ENCODE measurements at places on chromosomes 3 and 15.

- no peak for DNase-seq
Observed at GRCh38 chr15:61032600-61033286, 196.4 kb downstream of the RORA start.

GRCh38 chr3:150623945-150624344 lies 20.8 kb downstream of the SELENOT start:
- DNase-seq = no peak

DNA sequence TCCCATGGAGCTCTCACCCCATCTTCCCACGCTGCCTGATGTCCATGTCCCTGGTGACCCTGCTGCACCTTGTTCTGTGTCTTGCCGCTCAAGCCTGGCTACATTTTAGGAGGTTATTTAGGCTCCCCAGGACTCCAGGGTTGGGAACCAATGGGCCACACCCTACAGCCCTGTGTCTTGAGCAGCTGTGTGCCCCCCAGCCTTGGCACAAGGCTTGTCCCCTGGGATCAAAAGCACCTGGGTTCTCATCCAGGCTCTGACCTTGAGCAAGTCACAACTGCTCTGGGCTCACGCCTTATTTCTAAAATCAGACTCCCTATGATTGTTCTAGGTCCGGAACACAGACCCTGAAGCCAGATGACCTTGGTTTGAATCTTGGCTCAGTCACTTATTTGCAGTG lies 14.1 kb downstream of the SPSB4 start:
- DNase-seq = no peak

- DNase-seq = no peak
Observed at GRCh38 chr3:113436809-113437208, 4.5 kb downstream of the CFAP44 start.

- DNase-seq = no peak
Observed at GRCh38 chr3:168714609-168715240, 619.0 kb upstream of the GOLIM4 start.

DNA sequence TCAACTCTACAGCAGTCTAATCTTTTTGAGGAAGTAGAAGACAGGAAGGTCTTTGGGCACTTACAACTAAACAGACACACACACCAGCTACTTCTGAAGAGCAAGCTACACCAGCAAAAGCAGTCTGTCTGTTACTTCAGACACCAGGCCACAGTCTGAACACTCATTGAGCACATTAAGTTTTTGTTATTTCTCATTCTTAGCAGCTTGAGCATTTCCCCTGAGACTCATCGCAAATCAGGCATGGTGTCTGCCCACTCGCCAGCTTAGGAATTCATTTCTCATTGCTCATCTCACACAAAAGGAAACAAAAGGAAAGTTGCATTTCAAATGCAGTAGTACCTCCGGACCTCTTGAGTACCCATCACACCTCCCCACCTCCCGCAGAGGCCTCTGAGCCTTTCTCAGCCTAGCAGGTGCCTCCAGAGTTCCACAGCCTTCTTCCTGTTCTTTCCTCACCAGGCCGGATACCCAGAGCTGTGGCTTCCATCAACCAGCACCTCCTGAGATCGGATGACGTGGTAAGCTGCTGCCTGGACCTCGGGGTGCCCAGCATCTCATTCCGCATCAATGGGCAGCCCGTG lies 302.0 kb downstream of the RYR3 start:
- DNase-seq = no peak

DNA sequence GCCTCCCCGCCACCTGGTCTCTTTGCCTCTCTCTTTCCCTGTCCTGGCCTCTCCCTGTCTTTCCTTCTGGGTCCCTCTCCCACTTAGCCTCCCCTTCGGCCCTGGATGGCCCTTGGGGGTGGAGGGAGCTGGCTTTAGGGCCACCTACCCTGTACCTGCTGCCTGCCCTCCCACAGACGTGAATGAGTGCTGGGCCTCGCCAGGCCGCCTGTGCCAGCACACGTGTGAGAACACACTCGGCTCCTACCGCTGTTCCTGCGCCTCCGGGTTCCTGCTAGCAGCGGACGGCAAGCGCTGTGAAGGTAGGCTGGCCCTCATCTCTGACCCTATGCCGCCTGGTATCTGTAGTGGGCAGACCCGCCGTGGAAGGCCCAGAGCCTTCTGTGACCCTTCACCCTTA lies 80.7 kb downstream of the FBLN2 start:
- DNase-seq = no peak

DNA sequence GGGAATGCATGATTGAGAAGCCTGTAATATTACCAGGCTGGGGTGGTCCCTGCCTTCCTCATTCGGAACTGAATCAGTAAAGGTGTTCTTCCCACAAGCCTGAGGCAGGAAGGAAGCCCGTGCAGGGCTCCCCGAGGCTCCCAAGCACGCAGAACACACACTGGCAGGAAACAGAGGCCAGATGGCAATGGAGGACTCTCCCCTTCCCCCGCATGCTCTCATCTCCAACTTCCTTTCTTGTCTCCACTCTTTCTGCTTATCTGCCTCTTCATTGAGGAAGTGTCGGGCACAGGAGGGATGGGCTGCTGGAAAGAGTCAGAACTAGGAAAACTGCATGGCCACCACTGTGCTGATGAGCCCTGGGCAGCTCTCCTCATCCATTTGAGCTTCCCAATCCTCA lies 123.5 kb downstream of the NUP210 start:
- DNase-seq = no peak

- no peak for DNase-seq
Observed at GRCh38 chr3:153666991-153667740, 454.0 kb upstream of the ARHGEF26 start.

- DNase-seq = no peak
Observed at GRCh38 chr3:185586686-185587039, 568 bp downstream of the SENP2 start.

DNA sequence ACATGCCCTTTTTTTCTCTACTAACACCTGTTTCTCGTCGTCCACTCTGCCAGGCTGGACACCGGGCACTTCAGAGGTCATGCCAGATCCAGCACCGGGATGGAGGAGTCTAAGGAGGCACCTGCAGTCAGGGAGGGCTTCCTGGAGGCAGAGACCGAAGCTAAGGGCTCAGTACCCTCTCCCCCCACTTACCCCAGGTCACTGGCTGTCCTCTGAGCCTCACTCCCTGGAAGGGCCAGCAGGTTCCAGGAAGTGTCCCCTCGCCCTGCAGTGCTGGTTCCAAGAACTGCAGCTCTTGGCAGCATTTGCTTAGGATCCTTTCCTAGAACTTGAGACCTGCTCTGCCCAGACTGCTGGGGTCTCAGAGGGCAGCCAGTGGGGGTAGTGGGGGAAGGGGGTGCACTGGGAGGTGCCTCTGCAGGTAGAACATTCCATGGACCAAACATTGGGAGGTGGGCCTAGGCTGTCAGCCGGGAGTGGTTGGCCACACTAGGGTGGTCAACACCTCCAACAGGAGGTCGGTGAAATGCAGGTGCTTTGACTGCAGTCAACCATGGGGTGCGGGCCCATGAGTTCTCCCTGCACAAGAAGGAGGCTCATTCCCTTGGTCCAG lies 11.3 kb downstream of the CISH start:
- no peak for DNase-seq

GRCh38 chr3:166897811-166898210 lies 482.3 kb downstream of the ZBBX start:
- DNase-seq = no peak

GRCh38 chr3:3288255-3288654 lies 108.8 kb upstream of the CRBN start:
- no peak for DNase-seq

DNA sequence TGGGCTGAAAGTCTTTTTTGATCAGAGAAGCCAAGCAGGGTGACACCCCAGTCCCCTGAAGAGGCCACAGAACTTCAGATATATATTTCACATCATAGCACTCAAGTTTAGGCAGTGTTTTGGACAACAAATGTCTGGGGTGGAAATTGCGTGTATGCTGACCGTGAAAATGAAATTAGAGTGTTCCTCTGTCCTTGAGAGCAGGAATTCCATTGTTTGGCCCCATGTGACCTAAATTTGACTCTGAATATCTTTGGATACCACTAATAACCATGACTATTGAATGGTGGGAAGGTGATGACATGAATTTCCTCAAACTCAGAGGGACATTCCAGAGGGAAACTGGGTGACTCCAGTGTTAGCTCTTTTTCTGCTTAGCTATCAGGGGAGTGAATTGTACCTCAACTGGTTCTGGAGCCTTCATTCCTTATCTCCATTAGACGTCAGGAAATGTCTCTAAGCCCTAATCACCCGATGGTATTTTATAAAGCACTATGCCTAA lies 263.5 kb upstream of the RASGRP1 start:
- DNase-seq = no peak

DNA sequence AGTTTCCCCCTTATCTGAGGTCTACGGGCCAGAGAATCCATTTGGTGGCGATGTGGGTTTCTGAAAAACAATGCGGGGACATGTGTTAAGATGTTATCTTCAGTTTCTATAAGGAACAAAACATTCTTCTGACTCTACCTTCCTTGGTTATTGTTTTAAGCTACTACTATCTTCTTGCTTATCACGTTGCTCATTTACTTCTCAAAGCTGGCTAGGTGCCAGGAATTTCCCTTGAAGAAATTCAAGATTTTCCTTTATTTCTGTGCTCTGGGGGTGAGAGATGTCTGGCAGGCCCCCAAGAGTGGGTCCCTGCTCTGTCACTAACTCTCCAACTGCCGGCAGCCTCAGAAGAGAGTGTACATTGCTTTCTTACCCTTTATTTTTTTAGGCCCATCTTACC lies 119.8 kb downstream of the RYR3 start:
- no peak for DNase-seq
